ENCODE measurements at places on chromosomes 1 and 21.

DNA sequence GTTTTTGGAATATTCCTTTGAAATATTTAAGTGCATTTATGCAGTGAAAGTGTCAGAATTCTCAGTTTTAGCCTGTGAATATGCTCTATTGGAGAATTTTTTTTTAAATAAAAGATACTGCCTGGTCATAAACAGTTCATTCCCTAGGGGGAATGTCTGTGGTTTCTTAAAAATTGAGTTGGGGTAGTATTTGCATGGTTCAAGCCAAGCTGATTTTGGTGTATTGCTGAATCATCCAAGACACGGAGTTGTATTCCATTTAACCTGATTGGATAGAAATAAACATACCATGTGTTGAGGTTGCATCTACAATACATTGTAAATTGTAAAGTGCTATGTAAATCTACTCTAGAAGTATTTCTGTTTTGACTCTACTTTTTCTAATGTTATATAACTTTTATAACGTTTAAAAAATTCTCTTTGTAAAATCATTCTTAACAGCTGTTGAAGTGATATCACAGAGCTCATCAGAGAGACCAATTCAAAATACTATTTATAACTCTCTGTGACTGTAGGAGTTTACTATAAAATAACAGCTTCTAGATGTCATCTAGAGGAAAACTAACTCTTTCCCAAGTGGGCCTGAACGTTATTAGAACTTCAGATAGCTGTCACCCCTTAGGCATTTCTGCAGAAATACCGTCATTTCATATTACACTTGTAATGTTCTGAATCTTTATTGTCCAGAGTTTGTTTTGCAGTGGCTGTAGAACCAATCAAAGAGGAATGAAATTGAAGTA is 199.1 kb downstream of the USP25 start:
- no peak for DNase-seq

GRCh38 chr1:106366627-106367319 is 689.7 kb upstream of the PRMT6 start:
- DNase-seq, result no peak

DNA sequence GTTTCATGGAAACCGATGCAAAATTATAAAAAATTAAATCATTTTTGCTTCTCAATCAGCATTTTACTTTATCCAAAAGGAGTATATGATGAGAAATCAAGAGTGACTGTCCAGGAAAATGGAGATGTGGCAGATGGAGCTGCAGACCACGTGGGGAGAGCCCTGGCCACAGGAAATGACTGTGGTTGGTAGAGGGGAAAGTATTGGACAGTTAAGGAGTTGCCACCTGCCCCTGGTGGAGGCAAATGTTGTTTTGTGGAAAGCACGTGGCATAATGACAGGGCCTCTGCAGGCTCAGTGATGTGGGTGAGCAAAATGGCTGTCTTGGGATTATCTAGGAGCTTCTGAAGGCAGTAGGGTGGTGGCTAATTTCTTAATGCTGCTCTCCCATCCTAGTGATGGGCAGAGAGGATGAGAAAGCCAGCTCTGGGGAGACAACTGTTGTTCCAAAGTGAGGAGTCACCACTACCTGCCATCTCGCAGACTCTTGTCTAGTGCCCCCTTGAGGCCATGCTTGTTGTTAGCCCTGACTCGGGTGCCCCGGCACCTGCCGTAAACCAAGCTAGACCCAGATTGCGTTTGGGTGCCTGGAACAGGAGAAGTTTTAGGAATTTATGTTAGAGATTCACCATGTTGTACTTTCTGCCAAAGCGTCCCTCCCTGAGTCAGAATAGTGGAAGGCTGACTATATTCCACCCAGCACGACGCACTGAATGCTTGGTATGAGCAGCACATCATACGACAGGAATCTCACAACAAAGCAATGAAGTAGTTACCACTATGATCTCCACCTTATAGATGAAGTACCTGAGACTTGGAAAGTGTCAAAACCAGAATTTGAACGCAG is 144.0 kb downstream of the ROR1 start:
- peak; percentile 14 for DNase-seq

- DNase-seq, result peak; percentile 15
Measured at GRCh38 chr1:220123889-220124288, 30.0 kb downstream of the IARS2 start.

DNA sequence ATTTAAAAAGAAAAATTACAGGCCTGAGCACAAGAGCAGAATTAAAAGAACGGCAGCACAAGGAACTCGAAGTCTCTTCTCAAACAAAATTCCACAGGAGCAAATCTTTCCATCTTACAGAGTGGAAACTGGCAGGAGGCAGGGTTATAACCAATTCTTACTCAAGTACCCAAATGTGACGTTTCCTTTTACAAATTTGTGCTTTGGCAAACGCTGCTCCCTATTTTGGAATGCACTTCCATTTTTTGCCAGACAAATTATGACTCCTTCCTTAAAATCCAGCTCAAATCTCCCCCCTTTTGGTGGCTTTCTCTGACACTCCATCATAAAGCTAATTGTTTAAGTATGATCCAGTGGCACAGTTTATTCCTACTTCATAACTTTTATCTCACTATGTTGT is 7.8 kb downstream of the ERI3 start:
- no peak for DNase-seq

DNA sequence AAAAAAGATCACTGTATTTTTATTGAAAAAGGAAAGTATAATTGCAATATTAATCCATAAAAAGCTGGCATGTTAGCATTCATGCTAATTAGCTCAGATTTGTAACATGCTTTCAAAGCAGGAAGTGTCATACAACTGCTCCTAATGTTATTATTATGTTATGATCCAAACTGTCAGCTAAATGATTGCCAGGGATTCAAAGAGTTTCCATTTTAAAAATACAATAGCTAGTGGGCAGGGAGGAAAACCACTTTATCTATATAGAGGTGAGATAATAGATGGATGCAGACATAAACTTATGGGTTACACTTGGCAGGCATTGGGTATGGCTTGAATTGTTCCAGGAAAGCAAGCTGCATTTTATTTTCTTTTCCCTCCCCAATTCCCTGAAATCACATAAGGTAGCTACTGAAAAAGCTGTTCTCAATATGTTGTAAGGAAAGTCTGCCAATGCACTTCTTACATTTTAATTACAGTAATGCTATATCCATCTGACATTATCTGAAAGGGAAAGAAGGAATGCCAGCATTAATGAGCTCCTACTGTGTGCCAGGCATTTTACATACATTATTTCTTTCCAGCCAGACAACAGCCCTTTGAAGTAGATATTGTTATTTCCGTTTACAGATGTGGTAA is 9.8 kb upstream of the MYSM1 start:
- no peak for DNase-seq

GRCh38 chr1:209485167-209485566 is 98.3 kb upstream of the CAMK1G start:
- DNase-seq, result no peak

DNA sequence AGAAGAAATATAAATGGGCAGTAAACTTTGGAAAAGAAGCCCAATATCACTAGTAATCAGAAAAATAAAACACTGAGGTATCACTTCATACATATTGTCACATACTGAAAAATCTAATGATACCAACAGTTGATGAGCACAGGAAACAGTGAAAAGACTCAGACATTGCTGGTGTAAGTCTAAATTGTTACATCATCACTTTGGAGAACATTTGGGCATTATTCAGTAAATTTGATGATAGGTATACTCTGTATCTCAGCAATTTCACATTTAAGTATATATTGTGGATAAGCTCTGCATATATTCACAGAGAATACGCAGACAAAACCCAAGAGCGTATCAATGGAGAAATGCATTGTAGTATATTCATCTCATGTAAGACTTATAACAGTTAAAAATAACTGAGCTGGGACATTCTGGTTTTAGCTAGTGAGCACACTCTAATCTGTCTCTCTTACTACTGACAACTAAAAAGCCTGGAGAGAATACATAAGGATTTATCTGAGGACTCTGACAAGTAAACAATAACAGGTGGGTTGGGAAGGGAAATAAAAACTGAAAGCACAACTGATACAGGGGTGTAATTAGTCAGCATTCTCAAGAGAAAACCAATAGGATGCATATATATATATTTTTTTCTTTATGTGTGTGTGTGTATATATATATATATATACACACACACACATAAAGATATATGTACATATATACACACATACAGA is 212.7 kb upstream of the JUN start:
- no peak for DNase-seq

DNA sequence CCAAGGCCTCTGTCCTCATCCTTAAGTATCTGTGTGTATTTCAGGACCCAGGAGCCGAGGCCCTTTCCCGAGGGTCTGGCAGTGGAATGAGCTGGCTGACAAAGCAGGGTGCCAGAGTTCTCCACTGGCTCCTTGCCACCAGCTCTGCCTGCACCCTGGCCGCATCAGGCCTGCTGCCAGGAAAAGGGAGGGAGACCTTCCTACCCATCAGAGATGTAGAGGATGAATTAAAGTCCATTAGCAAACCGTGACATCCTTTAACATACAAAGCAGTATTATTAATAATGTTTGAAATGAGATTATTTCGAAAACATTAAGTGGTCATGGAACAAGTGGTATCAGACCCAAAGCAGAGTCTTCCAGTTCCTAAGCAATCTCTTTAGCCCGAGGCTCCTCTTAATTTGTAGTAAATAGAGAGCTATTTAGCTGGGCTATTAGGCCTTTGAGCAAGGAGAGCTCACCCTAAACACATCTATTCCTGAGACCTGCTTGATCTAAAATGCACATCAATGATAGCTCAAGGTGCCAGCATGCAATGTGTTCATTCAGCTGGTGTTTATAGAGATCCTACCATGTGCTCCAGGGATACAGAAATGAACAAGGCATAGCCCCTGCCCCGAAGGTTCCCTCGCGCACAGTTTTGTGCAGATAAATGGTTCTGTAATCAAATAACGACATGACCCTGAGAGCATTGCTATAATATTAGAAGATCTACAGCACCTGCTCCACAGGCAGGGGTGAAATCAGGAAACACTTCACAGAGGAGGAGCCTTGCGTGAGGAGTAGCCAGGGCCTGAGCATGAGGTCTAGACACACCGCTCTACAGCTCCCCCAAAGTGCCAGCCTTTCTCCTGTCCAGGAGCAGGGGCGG is 44.0 kb downstream of the FAM163A start:
- DNase-seq, result no peak

- no peak for DNase-seq
Measured at GRCh38 chr21:36100971-36101641, 31.3 kb downstream of the CBR1 start.

GRCh38 chr1:41282679-41283317 is 40.7 kb upstream of the SCMH1 start:
- DNase-seq, result peak; percentile 42

DNA sequence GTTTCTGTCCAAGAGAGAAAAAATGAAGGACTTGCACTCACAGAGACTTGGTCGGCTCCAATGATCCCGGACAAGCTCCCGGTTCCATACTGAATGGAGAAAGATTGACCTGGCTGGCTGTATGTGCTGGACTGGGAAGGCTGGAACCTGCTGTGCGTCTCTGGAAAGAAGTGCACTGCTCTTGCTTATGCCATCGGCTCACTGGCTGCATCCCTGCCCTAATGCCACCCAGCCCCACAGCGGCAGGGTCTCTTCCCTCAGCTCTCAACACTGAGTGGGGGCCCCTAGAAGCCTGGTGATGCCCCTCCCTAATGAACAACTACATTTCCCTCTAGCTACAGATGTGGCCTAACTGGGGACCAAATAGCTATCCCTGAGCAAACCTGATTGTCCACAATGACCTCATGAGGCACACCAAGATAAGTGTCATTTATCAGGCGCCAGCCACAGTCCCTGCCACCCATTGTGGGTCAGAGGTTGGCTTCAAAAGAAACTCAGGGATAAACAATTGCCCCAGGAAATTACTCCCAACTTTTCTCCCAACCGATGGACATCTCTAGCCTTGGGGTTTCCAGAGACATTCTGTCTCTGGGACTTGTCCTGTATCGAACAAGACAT is 2.6 kb downstream of the CTSE start:
- no peak for DNase-seq

DNA sequence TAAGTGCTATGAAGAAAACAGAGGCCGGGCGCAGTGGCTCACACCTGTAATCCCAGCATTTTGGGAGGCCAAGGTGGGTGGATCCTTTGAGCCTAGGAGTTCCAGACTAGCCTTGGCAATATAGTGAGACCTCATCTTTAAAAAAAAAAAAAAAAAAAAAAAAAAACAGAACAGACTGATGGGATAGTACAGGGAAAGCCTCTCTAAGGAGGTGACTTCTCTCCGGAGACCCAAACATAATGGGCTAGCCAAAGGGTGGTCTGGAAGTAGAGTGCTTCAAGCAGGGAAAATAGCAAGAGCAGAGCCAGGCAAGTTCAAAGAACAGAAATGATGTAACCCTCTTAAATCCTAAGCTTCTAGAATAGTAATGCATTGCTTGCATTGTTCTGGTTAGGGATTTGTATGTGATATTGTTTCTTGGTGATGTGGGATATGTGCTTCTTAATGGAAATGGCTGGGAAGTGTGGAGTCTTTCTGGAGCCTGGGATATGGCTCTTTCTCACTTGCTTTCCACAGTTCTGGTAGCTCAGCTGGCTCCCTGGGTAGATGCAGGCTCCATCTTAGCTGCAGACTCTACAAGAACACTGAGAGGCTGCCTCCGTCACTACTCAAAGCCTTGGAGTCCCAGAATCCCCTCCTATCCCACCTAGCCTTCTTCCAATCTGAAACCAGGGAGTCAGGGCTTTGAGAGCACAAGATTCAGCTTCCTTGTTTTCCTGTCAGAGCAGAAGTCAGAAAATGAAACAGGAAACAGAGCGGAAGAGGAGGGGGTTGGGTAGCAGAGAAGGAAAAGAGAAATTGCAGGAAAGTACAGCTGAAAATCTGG is 1.9 kb upstream of the PIGV start:
- DNase-seq, result peak; percentile 69

GRCh38 chr1:204224655-204225054 is 10.9 kb upstream of the GOLT1A start:
- no peak for DNase-seq

GRCh38 chr1:5913876-5914275 is 78.3 kb downstream of the NPHP4 start:
- no peak for DNase-seq

GRCh38 chr1:38231941-38232340 is 185.3 kb upstream of the POU3F1 start:
- no peak for DNase-seq

Measured in suppressor macrophage treated with lipopolysaccharide for 4 hours (primary cell).